IPS DF 19.7 (cell line): ENCODE measurements at places on chromosomes 7 and 10.

DNA sequence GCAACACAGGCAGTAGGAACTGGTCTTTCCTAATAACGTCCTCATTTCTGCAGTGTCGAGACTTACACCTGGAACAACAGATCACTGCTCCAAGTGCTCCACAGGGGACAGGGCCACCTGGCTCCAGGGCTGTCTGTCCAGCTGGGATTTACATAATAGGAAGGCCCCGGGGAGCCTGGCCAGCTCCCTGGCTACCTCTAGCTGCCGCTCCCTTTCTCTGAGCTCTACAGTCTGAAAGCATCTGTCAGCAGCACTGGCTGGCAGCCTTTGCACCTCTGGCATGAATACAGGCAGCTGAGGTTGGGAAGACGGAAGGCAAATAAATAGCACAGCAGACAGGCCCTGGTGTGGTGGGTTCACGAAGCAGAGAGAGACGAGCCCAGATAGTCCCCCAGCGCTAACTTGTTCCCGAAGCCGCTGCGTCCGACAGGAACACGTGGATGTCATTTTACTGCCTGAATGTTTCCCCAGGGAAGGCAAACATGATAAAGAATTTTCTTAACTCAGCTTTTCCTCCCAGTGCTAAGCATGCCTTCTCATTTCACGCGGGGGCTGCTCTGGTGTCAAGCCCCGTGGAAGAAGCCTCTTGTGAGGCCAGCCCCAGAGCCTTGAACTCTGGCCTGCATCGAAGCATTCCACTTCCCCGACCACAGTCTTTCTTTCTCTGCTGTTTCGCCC lies 105.4 kb downstream of the ITIH5 start:
- no peak for DNase-seq

DNA sequence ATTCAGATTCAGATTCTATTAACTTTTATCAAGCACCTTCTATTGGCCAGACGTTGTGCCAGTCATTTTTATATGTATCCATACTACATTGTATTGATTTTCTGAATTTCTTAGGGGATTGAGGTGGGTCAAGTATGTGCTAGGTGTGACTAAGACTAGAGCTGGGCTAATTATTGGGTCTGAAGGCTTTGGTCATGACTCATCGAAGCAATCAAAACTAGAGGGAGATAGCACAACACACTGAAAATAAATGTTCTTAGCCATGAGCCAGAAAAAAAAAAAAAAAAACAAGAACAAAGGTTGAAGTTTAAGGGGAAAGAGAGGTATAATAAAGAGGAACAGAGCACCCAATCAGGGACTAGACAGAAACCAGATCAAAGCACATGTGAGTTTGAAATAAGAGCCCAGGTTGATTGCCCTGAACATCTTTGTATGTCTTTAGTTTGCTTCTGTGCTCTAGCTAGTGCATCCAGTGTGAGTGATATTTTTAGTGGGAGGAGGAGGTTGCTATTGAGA lies 171.6 kb upstream of the FOXP2 start:
- DNase-seq, result no peak

DNA sequence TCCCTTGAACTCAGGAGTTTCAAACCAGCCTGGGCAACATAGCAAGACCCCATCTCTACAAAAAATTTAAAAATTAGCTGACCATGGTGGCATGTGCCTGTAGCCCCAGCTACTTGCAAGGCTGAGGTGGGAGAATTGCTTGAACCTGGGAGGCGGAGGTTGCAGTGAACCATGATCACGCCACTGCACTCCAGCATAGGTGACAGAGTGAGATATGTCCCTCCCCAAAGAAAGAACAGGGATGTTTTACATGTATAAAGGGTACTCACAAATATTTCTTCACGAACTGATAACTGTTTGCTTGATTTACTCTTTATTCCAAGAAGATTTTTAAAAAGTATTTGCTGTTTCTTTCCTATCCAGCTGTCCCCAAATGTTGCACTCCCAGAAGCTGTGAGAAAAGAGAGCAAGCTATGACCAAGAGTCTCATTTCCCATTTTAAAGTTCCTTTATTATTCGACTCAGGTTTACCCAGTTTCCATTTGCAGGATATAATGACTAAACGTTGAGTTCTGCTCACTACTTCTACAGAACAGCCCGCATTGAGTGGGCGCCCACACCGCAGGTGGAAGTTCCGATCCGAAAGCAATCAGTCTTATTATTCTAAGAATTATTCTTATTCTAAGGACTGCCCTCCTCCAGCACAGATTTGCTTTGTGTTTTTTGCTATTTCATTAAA lies 90.7 kb downstream of the APBB1IP start:
- DNase-seq, result no peak

- DNase-seq, result no peak
Measured at GRCh38 chr10:12661671-12662070, 312.3 kb downstream of the CAMK1D start.

GRCh38 chr10:77922566-77923179 lies 3.9 kb downstream of the DLG5 start:
- DNase-seq, result no peak

- no peak for DNase-seq
Measured at GRCh38 chr10:107919626-107920235, 755.2 kb upstream of the SORCS1 start.

GRCh38 chr10:71074176-71074755 lies 138.1 kb upstream of the UNC5B start:
- DNase-seq, result no peak

GRCh38 chr10:45461034-45461433 lies 87.0 kb downstream of the ALOX5 start:
- DNase-seq, result no peak

DNA sequence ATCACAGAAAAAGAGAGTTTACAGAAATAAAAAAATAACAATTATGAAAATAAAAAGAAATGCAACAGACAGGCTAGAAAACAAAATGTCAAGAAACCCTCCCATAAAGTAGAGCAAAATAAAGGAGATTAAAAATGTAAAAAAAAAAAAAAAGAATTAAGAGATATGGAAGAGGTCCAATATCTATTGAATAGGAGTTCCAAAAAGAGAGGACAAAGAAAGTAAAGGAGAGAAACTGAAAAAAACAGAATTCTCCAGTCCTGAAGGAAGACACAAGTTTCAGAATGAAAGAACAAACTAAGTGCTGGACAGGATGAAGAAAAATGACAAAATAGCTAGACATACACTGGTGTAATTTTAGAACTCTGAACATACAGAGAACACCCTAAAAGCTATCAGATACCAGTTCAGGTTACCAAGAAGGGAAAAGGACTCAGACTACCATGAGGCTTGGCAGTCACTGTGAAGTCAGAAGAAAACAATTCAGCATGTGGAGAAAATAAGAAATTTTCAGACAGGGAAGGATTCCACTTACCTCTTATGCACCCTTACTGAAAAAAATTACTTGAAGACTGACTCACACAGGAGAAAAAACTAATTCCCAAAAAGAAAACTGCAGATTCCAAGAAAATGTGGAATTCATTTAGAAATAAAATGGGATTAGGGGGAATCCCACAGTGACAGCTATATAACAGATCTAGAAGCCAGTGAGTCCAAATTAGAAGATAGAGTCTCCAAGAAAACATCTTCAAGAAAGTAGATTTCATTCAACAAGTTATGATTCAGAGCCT lies 40.4 kb upstream of the ABLIM1 start:
- no peak for DNase-seq

DNA sequence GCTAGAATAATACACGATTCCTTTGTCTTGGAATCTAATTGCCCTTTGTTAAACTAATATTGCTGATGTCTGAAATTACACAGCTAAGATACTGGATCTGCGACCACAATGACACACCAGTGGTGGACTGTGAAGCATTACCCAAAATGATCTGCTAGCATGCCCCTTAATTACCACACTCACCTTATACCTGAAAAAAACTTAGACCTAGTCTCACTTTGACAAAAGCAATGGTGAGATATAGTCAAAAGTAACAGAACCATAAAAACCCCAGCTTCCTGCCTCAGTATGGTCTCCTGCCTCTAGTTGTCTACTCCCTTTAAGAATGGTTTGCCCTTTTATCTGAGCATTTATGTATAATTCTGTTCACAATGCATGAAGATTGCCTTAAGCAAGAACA lies 20.8 kb upstream of the ERVW-1 start:
- no peak for DNase-seq

GRCh38 chr7:140005754-140006503 lies 56.8 kb downstream of the PARP12 start:
- peak; percentile 52 for DNase-seq

DNA sequence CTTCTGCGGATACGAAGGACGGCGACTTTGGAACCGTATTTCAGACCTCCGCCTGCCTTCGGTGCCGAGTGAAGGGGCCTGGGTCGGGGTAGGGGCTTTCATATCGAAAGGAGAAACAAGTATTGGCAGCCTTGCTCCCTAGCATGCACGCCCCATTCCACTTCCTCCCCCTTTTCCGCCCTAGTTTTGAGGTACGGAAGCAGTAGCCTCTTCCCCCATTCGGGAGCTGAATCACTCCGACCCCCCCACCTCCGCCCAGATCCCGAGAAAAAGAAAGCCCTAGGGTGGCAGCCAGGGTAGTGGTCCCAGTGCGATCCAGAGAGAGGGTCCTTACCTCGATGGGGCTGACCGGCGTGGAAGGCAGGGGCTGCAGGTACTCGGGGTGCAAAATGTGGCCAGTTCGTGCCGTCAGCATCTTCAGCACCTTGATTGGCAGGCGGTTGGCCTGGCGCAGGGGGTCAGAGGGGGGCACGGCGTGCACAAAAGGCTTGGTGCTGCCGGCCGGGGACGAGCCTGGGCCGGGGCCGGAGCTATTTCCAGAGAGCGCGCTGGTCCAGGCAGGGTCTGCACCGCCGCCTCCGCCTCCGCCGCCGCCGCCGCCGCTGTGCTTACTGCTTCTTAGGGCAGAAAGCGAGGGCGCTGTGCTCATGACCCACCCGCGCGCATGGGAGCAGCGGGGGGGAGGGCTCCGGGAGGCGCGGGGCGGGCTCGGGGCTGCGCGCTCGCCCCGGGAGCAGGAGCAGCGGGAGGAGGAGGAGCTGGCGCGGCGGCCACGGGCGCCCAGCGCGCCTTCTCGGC lies 594 bp downstream of the ZNF503 start:
- no peak for DNase-seq

- DNase-seq, result no peak
Measured at GRCh38 chr7:82044497-82045080, 274.7 kb upstream of the HGF start.

DNA sequence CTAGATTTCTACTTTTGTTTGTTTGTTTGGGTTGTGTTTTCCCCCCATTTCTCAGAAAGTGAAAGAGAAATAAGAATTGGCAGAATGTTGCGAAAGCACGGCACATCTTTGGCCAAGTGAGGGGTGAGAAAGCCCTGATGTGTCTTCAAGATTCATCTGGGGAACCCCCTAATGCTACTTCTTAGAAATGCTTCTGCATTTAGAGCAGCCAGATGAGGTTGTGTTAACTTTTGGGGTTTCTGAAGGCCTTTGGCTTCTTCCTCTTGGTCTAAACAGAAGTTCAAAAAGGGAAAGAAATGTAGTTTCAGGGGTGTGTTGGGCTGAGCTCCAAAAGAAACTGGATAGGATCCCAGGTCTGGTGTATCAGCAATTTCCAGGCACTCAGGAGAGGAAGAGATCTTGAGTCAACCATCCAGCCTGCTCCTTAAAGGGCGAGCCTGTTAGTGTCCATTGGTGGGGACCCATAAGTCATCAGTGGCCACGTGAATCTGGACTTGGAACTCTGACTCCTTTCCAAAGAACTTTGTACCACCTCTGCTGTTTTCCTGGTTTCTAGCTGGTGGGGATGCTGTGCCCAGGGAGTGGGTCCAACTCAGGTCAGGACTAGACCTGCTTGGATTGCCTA lies 6.5 kb downstream of the DUSP5 start:
- DNase-seq, result no peak

GRCh38 chr10:49781247-49781646 lies 19.1 kb upstream of the OGDHL start:
- no peak for DNase-seq

- no peak for DNase-seq
Measured at GRCh38 chr10:61164458-61165160, 220.6 kb upstream of the RHOBTB1 start.

DNA sequence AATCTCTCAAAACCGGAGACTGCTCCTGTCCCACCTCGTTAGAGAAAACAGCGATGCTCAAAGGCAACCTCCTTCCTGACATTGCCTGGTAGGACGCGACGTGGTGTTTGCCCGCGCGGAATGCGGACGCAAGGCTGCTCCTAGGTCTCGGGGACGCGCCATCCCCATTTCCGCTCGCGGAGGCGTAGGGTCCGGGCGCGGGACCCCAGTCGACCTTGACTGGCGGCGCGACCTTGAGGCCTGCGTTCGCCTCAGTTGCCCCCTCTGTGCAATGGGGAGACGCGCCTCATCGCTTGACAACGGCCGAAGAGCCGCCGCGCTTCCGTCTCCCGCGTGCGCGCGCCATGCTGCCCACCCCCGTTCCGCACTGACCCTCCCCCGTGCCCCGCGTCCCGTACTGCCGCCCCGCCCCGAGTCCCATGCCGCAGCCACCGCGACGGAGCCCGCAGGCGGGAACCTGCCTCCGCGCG lies 412 bp upstream of the PPIA start:
- DNase-seq, result peak; percentile 33

DNA sequence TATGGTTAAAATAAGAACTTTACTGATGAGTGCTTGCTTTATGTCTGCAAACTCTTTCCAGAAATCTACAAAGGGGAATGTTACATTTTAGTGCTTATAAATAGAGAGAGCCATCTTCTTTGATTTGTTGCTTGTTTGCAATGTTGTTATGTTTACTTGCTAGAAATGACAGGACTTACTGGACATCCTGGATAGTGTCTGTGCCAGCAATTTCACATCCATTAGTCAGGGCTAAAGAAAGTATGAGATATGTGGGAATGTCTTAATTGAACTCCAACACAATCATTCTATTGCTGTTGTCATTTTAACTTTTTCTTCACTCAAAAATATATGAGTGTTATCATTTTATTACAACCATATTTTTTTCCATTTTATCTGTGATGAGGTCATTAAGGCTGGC lies 453.2 kb downstream of the TNS3 start:
- no peak for DNase-seq

DNA sequence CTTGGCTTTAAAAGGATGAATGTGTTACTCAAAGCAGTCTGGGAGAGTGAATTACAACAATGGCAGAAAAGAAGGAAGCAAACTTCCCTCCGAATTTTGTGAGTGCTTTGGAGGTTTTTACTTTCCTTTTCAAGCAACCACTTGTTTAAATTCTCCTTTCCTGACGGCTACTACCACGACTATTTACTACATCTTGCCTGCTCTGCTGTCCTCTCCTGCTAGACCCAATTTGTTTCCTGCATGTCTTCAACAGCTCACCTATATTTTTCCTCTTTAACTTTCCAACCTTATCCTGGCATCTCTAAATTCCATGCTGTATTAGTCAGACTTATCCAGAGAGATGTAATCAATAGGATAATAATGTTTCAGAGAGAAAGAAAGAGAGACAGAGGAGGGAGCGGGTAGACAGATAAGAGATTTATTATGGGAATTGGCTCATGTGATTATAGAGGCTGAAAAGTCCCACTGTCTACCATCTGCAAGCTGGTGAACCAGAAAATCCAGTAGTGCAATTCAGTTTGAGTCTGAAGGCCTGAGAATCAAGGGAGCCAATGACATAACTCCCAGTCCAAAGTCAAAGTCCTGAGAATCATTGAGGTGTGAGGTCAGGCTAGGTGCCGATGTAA lies 42.8 kb upstream of the SLC13A1 start:
- no peak for DNase-seq

DNA sequence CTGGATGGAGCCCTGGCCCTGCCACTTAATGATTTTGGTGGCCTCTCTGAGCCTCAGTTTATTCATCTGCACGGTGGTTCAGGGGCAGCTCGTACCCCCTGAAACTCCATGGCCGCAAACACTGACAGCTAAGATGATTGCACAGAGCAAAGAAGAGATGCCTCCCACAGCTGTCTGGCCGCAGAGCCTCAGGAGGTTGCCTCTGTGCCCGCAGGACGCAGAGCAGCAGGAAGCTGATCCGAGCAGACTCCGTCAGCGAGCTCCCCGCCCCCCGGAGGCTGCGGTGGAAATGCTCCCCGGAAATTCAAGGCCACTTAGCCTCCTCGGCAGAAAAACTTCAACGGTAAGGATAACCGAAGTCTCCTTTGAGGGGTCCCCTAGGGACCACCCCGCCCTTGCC lies 30.2 kb upstream of the C10orf53 start:
- no peak for DNase-seq
